ENCODE measurements at places on chromosomes 6 and 20.

GRCh38 chr20:35468671-35469334, 13.4 kb downstream of the CEP250 start:
- no peak for DNase-seq

- no peak for DNase-seq
Observed at GRCh38 chr20:38935285-38935684, 9.1 kb downstream of the FAM83D start.

GRCh38 chr20:33828326-33828844, 17.2 kb downstream of the CHMP4B start:
- DNase-seq = no peak

- DNase-seq = no peak
Observed at GRCh38 chr20:1909097-1909496, 13.9 kb downstream of the SIRPA start.

DNA sequence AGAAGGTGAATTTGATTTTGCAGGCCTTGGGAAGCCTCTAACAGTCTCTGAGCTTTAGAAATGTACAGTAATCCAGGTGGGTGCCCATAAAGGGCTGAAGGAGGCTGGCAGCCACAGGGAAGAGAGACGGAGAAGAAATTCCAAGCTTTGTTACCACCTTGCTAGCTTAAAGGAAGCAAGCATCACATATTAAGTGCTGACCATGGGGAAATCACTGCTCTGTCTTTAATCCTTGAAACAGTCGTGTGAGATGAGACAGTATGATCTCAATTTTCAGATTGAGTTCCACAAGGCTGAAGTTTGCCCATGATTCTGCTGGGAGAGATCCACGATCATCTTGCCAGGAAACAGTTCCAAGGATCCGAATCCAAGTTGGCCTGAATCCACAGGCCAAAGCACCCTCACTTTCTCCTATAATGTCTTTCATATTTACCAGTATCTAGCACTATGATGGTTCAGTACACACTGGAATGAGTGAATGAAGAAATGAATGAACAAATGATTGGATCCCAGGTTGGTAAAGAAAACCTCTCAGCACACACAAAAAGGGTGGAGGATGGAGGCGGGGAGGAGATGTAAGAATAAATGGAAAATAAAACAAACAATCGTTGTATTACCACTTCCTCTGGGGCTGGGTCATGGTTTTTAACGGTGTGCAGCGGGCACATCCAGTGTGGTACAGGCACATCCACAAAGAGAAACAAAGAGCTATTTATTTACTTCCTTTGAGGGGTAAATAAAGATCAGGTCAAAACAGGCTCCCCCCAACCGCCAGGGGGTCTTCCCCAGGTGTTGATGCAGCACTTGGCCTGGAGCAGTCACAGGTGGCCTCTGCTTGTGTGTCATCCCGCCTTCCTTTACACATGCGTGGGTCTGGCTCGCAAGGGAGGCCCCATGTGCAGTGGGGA, 28.2 kb upstream of the TAF8 start:
- DNase-seq = peak; percentile 62

DNA sequence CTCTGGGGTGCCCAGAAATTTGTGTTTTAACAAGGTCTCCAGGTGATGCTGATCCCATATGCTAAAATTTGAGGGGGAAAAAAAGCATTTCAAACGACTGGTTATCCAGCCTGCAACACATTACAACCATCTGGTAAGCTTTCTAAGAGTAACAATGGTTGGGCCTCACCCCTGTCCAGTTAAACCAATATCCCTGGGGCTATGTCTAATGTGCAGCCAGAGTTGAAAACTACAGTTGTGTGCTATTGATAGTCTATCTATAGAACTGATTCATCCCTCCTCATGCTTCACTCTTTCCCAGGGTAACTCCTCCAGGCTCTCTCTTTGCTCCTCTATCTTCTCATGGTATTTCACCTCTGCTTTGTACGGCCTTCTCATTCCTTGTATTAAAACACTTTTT, 458.3 kb downstream of the MMUT start:
- no peak for DNase-seq

DNA sequence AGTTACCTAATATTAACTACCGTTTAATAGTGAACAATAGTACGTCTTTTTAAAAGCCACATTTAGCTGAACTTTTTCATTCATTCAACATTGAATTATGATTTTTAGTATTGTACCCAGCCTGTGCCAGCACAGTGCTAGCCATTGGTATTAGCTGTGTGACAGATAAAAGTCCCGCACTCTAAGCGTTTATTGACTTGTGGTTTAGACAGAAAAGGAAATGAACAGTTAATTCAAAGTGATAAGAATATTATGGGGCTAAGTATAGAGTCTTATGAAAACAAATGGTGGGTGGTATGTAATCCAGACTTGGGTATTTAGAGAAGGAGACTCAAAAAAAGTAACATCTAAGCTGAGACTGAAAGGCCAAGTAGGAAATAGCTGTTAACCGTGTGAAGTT, 202.3 kb downstream of the RPS12 start:
- no peak for DNase-seq

DNA sequence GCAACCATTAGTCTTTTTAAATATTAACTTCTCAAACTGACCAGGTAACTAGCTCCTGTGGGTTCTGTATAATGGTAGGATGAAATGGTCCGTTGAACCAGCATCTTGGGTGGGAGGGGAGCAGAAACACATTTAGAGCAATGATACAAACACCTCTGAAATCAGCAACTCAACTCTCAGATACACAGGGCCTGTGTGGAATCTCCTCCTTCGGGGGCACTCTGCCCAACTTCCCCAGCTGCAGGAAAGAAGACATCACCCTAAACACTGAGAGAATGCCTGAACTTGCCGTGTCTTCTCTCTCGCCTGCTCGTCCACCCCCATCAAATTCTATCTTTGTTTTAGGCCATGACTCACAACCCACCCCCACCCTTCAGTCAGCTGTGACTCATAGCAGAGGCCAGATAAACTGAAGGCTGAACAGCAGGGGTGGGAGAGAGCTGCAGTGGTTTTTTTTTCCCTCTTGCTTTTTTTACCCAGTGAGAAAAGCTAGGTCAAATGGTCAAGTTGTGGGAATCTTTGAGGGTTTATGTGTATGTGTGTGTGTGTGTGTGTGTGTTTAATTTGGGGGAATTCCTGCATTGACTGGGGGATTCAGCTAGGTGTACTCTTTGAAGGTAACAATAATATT, 593.4 kb upstream of the JAG1 start:
- DNase-seq = no peak

DNA sequence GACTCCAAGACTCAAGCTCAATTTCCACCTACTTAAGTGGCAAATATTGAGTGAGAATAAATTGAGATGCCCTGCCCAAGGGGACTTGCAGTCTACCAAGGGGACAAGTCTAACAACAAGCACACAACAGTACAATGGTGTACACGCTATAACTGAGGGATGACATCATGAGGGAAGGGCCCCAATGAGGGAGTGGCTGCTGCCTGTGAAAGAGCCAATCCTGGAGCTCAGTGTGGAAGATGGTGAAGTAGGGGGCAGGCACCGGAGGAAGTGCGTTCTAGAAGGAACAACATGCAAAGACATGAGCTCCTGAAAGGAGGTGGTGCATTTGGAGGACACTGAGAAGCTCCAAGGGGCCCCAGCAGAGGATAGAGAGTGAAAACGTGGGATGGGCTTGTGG, 46.9 kb upstream of the ARMH2 start:
- no peak for DNase-seq

DNA sequence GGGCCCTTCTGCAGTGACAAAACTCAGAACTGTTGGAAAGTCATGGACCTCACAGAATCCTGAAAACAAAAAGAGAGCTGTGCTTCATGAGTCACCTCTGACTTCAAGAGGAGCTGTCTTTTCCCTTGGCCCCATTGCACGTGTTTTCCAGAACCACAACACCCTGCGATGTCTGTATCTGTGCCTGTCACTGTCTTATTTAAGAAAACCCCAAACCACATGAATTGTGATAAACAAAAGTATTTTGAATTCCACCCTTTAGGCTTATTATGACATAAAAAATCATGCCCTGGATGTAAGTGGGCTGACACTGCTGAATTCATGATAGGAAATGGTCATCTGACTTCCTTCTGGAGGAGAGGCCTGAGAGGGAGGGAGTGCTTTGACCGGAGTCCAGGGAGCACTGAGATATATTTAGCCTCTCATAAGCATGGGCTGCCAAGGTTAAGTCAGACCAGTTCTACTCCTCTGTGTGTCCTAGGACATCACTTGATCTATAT, 96.4 kb upstream of the DUSP22 start:
- DNase-seq = no peak

Data from activated CD4-positive, alpha-beta T cell treated with anti-CD3 and anti-CD28 coated beads, Interleukin-2, amount 50 U/mL, for 24 hours (primary cell).